ENCODE measurements at places on chromosomes 1 and 21.

GRCh38 chr1:96445302-96445701 lies 276.3 kb upstream of the PTBP2 start:
- DNase-seq = no peak

GRCh38 chr1:180503280-180503862 lies 994 bp upstream of the ACBD6 start:
- DNase-seq = no peak

GRCh38 chr1:230629511-230629910 lies 12.8 kb upstream of the COG2 start:
- DNase-seq = no peak

DNA sequence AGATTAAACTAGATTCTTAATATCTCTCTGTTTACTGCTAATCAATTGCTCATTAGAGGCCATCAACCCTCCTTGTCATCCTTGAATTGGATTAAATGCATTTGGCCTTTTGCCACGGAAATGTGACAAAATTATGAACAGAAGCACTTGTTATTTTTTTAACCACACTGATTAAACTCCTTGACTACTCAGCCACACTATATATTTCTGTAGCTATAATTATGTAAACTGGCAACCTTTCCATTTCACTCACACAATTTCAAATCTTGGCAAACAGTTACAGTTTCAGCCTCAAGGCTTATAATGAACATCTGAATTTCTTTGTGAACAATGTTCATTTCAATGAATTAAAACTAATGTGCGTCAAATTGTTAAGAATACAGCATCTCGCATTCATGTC lies 10.1 kb downstream of the ADAMTS5 start:
- no peak for DNase-seq

DNA sequence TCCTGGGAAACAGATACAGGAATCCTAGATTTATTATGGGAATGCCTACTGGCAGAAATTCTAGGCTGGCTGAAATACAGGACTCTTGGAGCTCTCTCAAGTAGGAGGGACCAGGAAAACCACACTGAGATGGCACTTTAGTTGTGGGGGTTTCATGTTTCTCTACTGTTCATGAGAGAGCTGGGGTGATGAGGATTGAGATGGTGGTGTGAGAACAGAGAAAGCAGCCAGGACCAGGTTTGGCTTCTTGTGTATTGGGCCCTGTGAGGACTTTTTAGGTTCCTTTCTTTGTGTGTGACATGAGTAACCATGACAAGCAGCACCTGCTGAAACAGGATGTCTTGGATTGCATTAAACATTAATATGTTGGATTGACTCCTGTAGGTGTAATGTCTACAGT lies 4.9 kb downstream of the ARID1A start:
- DNase-seq = no peak

- no peak for DNase-seq
These were observed 566.1 kb downstream of the PTPRU start for GRCh38 chr1:29802181-29803068.

DNA sequence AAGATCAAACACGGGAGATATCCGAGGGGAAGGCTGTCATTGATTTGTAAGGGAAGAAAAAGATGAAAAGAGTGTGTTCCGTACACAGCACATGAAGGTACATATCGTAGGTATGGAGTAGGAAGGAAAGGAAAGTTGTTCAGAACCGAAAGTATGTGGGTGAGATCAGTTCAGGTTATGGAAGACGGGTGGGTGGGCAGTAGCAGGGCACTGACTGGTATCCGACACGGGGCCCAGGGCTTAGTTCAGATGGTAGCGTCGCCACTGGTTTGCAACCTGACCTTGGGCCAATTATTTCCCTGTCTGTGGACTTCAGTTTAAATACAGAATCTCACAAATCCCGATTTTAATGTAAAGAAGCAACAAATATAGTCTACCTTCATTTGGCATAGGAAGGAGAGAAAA lies 27.8 kb upstream of the A3GALT2 start:
- no peak for DNase-seq

GRCh38 chr1:84208935-84209334 lies 64.9 kb downstream of the PRKACB start:
- no peak for DNase-seq

- DNase-seq = no peak
These were observed 27.0 kb downstream of the RERE start for GRCh38 chr1:8790478-8790877.

- no peak for DNase-seq
These were observed 88.0 kb upstream of the SLFNL1 start for GRCh38 chr1:41109310-41110197.

DNA sequence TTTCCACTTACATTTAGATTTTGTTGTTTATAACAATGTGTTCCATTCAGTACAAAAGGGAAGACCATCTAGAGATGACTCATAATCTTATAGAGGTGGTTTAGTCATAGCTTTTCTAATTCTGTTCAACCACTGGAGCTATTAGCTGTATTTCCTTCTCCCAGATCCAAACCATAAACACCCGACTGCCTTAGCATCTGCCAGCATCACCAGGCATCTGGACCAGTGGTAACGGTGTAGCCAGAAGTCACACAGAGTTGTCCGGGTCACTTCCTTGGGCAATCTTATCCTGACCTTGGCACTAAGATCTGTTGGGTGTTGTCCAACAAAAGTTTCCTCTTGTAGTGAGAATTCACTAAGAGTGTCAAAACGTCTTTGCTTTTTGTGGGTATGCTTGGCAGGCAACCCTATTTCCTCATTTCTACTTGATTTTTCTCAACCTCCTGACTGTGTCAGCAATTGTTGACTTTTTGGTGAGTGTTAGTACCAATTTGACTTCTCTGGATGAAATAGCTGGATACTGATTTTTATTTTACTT lies 372.1 kb upstream of the B3GALT2 start:
- DNase-seq = no peak

- peak; percentile 78 for DNase-seq
These were observed 52.8 kb downstream of the CAPN2 start for GRCh38 chr1:223765036-223765718.

DNA sequence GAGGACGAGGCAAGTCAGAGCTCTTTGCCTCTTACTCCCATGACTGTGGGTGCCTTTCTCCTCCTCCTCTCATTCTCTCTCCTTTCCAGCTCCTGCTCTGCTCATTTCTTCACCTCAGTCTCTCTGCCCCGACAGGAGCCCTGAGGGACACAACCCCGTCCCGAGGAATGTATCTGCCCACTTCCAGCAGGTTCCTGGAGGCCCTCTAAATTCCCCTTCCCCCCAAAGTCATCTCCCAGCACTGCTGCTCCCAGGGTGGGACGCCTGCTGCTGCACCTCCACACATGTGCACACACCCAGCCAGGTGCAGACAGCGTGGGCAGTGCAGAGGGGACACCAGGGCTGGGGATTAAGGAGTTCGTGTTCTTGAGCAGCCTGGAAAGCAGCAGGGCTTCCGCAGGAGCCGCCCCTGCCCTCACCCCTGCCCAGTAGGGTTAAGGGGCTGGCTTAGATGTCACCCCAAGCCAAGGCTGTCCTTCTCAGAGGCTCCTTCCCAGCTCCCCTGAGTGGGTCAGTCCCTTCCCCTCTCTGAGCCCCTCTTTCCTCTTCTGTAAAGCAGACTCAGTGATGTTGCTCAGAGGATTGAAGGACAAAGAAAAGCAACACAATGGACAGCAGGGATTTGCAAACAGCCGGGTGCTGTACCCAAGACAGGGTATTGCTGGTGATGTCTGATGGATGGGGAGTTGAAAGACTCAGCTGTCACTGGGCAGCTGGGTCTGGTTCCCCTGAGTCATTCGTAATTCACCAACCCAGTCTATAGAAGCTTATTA lies 346.0 kb downstream of the MATN1 start:
- DNase-seq = no peak

GRCh38 chr1:35619237-35620121 lies 21.8 kb downstream of the PSMB2 start:
- DNase-seq = no peak

DNA sequence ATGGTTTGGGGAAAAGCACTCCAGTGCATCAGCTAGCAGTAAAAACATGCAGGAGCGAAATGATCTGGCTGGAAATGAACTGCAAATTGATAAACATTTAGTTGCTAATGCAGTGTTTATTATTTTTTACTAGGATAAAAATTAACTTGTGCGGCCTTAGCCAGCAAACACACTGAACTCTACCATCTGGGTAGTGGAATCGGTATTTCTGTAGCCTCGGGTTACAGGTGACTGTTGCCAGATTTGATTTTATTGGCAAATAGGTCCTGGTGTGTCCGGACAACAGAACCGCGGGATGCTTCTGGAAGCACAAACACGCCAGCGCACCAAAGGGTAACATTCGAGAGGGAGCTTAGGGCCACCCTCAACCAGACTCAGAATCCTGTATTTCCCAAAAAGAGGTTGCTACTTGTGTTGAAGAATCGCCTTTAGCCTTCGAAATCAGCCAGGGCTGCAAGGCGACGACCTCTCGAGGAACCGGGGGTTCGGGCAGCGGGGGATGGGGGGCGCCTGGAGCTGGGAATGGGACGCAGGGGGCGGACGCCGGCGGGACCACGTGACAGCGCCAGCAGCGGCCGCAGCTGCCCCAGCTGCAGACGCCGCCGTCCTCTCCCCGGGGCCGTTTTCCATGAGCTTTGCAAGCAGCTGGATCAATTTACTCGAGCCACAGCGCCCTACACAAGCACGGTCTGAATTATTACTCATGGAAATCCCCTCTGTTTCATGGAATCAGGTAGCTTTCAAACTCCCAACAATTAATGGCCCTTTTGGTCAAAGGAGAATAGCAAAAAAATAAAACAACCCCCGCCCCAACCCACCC lies 158.8 kb downstream of the TOMM20 start:
- DNase-seq = peak; percentile 84

DNA sequence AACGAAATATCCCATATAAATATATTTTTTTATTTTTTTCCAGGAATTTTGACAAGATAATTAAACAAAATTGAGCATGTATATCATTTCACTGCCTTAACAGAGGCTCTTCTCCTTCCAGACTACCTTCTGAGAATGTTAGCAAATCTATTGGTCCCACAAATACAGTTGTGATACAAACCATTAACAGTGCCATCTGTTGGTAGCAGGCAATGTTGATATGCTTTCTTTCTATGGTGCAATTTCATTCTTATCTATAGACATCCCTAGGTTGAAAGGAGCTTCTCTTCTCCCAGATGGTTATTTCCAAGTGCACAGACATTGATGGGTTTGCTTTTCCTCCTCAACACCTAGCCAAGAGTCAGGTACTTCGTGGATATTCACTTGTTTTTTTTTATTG lies 303.6 kb downstream of the USH2A start:
- DNase-seq = no peak

- DNase-seq = no peak
These were observed 272.9 kb upstream of the C1orf174 start for GRCh38 chr1:4172644-4173599.

DNA sequence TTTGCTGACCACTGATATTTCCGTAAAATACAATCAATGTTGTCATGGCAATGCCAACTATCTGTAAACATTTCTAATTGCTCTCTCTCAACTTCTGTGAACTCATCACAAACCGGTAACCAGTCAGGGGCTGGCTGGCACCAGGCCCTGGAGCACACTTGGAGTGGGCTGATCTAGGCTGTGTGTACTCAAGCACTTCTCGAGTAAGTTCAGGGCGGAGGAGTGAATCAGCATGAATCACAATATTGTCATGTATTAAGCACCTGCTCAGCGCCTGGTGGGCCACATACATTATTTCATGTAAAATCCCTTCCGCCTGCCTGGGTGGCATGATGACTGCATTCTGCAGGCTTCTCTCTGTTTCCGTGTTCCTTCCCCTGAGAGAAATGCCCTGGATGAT lies 212.4 kb downstream of the FOXD2 start:
- no peak for DNase-seq

GRCh38 chr1:40948741-40949443 lies 30.6 kb upstream of the CTPS1 start:
- no peak for DNase-seq

GRCh38 chr1:149979972-149980540 lies 30.5 kb downstream of the OTUD7B start:
- DNase-seq = no peak

DNA sequence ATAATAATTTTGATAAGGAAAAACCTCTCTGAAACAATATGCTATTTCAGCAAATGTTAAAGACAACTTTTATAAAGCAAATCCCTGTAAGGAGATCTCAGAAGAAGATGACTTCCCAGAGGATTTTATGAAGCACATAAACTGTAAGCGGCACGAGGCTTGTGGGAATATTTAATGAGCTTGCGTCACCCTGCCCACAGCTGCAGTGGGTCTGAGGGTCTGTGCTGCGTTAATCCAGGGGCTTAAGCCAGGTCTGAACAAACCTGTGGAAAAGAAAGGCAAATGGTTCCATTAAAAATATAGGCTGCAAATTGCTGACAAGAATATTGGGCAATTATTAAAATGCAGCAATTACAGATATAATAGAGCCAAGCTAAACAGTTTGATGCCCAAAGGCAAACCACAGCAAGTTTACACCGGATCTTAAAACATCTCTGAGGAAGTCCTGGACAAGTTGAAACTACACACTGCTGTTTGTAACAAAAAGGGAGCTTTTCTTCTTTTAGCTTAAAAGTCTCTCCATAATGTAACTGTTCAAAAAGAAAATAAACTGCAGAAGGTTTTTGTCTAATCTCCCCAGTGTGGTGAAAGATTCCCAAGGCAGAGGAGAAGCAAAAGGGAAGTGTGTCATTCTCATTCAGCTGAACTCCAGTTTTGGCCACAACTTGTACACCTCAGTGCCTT lies 21.8 kb downstream of the TGFBR3 start:
- no peak for DNase-seq

GRCh38 chr1:200888349-200888838 lies 6.3 kb upstream of the INAVA start:
- DNase-seq = no peak

- DNase-seq = no peak
These were observed 940 bp upstream of the USF1 start for GRCh38 chr1:161046605-161047228.

DNA sequence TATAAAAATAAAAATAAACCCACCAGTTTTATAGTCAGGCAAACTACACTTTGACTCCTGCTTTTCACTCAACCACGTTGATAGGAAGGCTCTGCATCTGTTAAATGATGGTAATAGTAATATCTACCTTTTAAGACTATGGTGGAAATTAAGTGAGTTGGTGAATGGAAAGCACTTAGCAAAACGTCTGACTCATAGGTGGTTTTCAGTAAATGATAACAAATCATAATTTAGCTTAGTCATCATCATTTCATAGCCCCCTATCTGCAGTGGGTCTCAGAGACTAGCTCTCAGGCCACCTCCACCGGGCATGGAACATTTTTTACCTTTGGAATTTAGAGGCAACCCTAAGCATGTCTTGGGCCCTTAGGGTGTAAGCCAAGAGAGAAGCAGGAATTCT lies 160.0 kb downstream of the PDE4B start:
- no peak for DNase-seq

DNA sequence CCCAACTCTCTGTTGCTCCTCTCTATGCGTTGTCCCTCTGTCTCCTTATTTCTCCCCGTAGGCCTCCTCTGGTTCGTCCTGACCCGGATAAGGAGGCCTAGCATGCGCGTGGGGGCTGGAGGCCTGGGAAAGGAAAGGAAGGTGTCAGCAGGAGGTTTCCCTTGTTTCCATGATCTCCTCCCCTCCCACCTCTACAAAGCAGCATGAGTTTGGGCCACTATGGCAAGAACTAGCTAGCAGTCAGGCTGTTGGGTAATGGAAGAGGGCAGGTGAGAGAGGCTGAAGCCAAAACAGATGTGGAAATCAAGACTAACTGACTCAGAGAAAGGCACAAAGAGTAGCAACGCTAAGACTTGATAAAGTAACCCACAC lies 687 bp upstream of the SEMA6C start:
- no peak for DNase-seq

GRCh38 chr1:163596541-163597258 lies 274.9 kb downstream of the NUF2 start:
- DNase-seq = no peak
